NCI-H2107 (cell line): ENCODE measurements at places on chromosomes 2 and 18.

- no peak for DNase-seq
Measured at GRCh38 chr2:68127358-68128242, 30.1 kb upstream of the PNO1 start.

DNA sequence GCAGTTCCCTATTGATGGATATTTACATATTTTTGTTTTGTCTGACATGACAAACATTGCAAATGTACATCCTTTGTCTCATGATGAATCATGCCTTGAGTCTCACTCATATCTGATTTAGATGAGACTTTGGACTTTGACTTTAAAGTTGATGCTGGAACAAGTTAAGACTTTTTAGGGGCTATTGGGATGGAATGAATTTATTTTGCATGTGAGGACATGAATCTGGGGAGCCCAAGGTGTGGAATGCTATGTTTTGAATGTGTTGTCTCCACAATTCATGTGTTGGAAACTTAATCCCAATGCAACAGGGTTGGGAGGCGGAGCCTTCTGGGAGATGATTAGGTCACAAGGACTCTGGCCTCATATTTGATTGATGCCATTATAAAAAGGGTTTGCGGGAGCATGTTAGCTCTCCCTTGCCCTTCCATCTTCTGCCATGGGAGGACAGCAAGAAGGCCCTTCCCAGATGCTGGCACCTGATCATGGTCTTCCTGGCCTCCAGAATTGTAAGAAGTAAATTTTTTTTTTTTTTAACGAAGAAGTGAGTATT lies 29.1 kb upstream of the INO80D start:
- no peak for DNase-seq

DNA sequence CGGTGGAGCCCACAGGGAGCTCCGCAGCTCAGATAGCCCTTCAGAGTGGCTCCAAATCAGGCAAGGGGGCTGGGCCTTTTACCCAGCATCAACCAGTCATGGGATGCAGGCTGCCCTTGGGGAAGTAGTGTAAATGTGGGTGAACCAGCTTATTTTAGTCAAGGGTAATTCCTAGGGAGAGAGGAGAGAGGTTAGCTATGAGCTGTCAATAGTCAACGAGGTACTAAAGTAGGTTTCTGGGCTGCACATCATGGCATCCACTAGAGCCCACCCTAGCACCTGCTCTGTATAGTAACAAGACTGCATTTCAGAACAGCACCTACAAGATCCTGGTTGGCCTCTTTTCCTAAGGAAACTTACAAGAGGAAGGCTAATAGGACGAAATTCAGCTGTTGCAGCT lies 9.5 kb upstream of the MCM6 start:
- no peak for DNase-seq

DNA sequence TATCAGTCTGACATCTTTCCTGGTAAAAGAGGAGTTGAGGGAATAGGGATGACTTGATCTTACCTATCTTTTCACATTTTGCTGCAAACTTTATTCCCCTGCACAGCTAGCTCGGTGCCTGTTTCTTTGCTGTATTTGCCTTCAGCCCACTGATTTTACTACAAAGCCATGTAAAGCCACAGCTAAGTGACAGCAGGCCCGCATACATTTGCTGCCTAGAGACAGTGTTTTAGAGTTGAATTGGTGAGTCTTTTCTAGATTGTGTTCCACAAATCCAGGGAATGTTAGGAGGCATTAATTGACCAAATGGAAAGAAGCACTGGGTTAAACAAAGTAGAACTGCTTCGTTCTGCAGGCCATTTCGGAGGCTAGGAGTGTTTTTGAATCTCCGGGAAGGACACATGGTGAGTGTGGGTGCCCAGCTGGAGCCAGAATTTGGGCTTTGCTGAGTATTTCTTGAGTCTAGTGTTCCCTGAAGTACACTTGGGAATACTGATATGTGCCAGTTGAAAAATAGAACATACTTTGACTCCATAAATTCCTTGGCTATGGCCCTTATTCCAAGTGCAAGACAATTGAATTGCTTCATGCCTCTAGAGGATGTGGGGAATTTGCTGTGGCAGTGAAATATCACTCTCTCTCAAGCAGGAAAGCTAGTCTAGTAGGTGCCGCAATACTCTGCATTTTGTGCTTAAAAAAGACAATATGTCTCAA lies 329.8 kb downstream of the PTPRM start:
- DNase-seq, result no peak

GRCh38 chr2:149857344-149857743 lies 269.8 kb upstream of the MMADHC start:
- DNase-seq, result no peak

DNA sequence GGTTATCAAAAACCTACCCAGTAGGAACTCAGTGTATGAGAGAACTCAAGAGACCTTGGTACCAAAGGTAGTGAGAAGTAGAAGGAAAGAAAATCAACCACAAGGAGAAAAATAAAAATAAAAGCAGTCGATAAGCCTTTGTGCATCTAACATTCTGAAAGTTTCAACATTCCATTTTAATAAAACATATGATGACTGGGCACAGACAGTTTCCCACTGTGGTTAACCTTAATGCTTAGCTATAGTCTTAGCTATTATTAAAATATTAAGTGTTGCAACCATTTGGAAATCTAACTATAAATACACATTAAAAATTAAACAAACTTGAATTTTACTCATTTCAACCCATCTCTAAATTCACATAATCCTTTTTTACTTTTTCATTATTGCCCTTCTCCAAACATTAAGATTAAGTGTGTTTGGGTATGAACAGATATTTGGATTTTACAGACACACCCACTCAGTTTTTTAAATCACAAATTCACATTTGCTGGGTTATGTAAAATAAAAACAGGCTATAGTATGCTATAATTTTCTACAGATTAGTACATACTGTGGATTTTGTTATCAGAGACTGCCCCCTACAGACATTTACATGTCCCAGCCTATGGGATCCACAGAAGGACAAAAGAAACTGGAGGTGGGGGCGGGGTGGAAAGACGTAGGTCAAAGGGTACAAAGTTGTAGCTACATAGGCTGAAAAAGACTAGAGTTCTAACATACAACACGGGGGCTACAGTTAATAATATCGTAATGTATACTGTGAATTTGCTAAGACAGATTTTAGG lies 32.8 kb downstream of the SRBD1 start:
- DNase-seq, result no peak

DNA sequence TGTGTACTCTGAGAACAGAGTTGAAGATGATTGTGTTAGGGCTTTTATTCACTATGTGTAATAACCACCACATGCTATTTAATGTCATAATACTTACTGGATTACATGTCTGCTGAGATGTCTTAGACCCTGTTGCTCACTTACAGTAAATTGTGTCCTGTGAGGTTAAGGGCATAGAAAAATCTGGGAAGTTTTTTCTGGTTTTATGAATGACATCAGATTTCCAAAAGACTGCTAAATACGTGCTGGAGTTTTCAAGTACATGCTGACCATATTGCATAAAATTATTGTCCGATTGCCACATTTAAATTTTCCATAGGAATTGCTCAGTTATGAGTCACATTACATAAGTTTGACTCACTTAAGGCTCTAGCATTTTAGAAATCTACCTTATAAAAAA lies 96.7 kb upstream of the COL5A2 start:
- no peak for DNase-seq

- no peak for DNase-seq
Measured at GRCh38 chr2:220281771-220282170, 654.3 kb downstream of the SLC4A3 start.

DNA sequence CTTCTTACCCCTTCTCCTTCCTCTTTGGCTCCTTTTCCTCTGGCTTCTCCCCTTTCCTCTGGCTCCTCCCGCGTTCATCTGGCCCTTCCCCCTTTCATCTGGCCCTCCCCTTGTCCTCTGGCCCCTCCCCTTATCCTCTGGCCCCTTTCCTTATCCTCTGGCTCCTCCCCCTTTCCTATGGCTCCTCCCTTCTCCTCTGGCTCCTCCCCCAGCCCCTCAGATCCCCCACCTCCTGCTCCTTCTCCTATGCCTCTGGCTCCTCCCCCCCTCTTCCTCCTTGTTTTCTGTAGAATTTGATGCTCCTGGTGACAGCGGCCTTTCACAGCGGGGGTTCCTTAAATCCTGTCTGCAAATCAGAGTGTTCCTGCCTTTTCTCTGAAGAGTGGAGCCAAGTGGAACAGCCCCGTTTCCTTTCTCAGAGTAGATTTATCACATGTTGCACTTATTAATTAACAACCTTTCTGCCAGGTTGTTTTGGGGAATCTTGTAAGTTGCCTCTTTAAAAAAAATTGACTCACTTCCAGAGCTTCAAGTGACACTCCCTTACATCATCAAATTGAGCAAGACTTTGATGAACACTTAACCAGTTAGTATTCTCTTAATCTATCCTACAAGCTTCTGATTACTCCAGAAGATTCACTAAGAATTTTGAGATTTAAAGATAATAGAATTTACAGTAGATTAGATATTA lies 27.9 kb downstream of the FABP1 start:
- DNase-seq, result no peak

DNA sequence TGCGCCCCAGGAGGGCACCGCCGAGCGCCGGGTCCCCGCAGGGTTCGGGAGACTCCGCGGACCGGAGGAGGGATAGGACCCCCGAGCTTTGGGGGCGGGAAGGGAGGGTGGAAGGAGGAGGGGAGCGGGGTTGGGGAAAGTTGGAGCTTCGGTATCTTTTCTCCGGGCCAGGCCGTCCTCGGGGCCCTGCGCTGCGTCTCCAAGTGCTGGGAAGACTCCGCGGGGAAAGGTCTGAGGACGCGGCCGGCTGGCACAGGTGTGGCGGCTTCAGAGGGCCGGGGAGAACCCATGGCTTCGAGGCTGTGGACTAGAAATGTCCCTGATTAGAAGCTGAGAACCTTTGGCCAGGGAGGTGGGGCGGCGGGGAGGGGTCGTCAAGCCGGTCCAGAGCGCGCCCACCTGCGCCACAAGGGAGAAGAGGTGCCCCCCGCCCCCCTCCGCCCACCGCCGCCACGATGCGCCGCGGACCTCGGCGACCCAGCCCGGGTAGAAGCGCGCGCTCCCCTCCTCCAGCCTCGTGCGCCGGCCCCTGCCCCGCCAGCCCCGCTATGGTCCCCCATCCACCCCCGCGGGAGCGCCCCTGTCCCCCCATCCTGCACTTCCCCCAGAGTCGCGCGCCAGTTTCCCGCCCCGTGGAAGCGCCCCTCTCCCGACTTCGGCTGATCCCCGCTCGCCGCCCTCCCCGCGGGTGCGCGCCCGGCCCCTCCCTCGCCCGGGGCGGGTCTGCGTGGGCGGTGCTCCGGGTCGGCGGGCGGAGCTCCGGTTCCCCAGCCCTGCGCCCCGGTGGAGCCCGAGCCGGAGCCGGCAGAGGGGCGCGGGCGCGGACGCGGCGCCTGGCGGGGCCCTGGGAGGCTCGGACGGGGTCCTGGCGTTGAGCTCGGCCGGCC lies at the start of gene SNTG2:
Gene SNTG2 (plus strand): TSS at position 770 of the 887 bp plus-strand sequence. CDS start 148 bp downstream, outside the sequence.
- DNase-seq, result no peak

- no peak for DNase-seq
Measured at GRCh38 chr2:44136252-44136651, 32.4 kb upstream of the PPM1B start.

- no peak for DNase-seq
Measured at GRCh38 chr18:50494569-50494968, 65.3 kb upstream of the MAPK4 start.

GRCh38 chr2:187988348-187988747 lies 303.3 kb upstream of the GULP1 start:
- DNase-seq, result no peak

GRCh38 chr2:39715095-39715494 lies 49.4 kb downstream of the TMEM178A start:
- no peak for DNase-seq

DNA sequence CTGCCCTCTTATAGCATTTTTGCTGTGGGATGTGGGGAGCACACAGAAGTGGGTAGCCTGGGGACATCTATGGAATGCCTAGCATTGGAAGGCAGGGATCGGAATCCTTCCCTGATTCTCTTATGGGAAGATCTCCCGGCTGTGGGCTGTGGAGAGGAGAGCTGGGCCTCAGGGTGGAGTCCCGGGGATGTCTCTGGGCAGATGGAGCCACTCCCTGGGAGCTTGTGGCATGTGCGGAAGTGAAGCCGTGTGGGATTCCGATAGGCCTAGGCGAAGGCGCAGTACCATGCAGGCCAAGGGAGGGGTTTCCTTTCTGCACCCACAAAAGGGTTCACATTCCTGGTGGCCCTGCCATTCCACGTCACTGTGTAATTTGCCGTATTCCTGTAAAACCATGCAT lies 87.9 kb downstream of the GLI2 start:
- no peak for DNase-seq

GRCh38 chr2:216082805-216083204 lies 1.1 kb downstream of the TMEM169 start:
- DNase-seq, result no peak

DNA sequence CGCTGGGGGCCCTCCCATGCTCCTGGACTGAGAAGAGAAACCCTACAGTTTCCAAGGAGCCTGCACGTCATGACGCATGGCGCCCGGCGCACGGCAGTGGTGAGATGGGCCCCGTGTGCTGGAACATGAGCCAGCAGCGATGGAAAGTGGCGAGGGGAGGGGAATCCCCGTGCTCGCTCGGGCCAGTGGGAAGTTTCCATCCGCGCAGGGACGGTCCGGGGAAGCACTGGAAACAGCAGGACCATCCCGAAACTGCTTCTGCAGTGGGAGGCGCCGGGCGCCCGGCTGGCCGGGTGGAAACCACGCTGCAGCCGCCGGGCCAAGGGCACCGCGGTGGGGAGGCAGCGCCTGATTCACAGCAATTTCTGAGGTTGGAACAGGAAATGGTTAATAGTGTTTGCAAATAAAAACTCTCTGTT lies 4.9 kb upstream of the PDCD1 start:
- no peak for DNase-seq

DNA sequence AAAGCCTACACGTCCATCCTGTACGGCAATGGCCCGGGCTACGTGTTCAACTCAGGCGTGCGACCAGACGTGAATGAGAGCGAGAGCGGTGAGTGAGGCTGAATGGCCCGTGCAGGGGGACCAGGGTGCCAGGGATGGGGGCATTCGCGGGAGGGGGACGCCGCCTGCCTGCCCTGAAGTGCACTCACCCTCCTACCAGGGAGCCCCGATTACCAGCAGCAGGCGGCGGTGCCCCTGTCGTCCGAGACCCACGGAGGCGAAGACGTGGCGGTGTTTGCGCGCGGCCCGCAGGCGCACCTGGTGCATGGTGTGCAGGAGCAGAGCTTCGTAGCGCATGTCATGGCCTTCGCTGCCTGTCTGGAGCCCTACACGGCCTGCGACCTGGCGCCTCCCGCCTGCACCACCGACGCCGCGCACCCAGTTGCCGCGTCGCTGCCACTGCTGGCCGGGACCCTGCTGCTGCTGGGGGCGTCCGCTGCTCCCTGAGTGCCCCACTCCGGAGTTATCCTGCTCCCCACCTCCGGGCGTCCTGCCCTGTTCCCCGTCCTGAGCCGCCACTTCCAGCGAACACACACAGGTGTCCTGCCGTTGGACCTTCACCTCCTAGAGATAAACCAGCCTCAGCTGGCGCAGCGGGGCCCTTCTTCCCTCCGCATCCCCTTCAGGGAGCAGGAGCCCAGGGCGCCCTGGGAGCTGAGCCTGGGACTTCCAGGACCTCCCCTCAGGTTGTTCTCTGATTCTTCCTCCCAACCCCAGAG lies 2.9 kb downstream of the ALPI start:
- DNase-seq, result no peak

DNA sequence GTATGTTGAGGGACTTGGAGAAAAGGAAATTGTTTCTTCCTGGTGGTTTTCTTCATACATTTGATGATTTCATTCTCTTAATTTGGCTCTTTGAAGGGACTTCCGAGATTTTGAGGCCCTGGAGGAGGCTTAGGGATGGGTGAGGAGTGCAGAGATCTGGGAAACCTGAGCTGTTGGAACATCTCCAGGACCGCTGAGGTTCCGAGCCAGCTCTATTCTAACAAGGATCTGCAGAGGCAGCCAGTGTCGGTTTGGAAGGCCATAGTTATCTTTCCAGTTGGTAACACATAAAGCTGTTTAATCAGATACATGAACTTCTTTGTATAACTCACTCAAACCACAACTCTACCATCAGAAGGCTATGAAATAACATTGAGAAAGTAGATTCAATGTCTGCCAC lies 70.3 kb upstream of the UPP2 start:
- no peak for DNase-seq
